ENCODE measurements at places on chromosomes 12 and 14. TPM values are rescaled to one million over a fixed set of nuclear protein-coding genes. Genes with fewer than 3 reads are reported as not detected.

GRCh38 chr14:70188322-70188658, 461 bp downstream of the SLC8A3 start:
- peaks cover 8% of the 10 kb centered on the region for H3K27me3 ChIP-seq
- peak overlapping the region; percentile 62 for H3K4me3 ChIP-seq
- peaks cover 31% of the 10 kb centered on the region for H3K4me1 ChIP-seq
- H3K36me3 ChIP-seq, result no peaks in the 10 kb centered on the region
- DNase-seq, result no peak

DNA sequence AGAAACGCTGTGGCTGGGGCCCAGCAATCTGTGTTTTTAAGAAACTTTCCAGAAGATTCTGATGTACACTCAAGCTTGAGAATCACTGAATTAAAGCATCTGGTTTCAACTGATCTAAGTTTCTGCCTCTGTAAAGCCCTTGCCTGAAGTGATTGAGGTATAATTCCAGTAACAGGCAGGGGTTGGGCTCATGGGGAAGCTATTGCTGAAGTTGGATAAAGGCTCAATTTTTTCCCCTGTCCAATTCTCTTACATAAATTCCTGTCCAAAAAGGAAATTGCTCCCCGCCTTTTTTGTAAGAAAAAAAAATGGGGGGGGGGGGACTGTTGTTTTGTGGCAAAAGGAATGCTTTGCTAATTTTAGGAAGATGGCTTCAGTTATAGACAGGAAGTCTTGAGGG, 337.4 kb downstream of the NUAK1 start:
- no peaks in the 10 kb centered on the region for H3K4me1 ChIP-seq
- no peaks in the 10 kb centered on the region for H3K27me3 ChIP-seq
- no peak overlapping the region for H3K4me3 ChIP-seq
- no peaks in the 10 kb centered on the region for H3K36me3 ChIP-seq
- DNase-seq, result no peak

DNA sequence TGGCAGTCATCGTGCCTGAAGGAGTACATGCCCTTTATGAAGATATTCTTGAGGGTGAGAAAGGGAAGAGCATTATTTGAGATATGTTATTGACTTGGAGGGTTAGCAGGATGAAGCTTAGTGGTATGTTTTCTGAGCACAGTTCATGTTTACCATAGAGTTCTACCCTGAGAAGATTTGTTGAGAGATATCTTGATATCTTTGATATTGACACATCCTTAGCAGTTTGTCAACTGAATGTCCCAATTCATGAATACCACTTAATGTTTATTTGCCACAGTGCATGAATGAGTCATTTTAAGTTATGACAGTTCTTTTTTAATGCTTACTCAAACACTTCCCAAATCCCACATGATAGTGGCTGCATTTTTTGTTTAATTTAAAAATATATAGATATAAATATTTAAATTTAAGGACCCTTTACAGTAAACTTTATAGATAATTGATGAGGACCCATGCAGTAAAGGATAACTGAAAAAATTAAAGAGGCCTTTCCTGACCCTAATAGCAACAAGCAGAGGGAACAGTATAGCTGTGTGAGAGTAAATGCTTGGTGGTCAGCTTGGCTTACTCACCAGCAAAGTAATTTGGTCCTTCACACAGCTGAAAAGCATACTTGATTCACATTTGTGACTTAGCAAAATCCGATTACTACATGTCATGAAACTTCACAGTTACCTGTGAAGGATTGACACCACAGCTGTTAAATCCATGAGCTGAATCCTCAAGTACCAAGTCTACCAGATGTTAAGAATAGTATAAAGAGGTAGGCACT, 25.8 kb downstream of the SLC39A9 start:
- H3K27me3 ChIP-seq, result no peaks in the 10 kb centered on the region
- peaks cover 69% of the 10 kb centered on the region for H3K36me3 ChIP-seq
- H3K27ac ChIP-seq, result no peak overlapping the region
- no peak for DNase-seq
- H3K4me3 ChIP-seq, result no peak overlapping the region
- no peaks in the 10 kb centered on the region for H3K4me1 ChIP-seq

DNA sequence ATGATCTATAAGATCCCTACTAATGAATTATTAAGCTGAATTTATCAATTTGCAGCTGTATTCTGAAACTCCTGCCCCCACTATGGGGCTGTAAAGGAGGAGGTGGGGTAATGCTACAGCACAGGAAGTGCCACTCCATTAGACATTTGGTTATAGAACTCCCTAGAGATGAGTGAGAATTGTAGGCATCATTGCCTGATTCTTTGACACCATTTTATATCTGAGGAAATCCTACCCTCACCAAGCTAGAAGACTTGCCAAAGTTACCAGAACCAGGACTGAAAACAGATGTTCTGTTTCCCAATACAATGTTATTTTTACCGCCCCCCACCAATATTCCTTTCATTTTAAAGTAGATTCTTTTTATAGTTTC, 182.4 kb downstream of the EGLN3 start:
- DNase-seq, result no peak
- H3K4me3 ChIP-seq, result no peak overlapping the region
- no peaks in the 10 kb centered on the region for H3K36me3 ChIP-seq

DNA sequence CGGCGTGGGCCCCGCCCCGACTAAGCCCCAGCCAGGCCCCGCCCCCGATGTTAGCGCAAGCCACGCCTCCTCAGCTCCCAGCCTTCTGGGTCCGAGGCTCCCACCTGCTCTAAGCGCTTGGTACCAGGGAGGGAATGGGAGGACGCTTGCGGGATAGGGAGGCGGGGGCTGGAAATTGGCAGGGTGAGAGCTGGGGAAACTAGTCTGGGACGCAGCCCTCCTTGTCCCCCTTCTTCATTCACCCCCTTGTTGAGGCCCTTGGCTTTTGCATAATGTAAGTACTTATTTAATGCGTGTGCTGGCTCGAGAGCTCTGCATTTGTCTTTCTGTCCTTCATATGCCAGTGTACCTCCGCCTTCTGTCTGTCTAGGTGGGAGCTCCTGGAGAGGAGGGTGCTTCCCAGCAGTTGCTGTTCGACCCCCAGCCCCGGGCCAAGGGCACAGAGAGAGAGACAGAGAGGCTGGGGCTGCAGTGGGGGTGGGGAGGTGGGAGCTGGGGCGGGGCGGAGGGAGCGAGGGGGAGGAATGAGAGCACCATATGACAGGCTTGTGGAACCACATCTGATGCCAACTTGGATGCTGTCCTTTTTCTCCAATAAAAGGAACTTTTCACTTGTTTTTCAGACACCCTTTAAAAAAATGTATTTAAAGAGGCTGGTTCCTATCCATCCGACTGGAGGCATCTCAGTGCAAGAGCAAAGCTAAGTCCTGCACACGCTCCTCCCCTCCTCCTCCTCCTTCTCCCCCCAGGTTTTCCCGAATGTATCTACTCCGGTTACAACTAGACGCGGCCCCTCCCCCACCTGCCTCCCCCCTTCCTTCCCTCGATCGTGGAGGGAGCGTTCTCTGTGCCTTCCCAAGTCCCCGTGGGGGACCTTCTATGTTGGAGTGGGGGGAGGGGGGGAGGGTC, 25.6 kb upstream of the MAP1LC3B2 start:
- peak overlapping the region; percentile 74 for H3K27ac ChIP-seq
- DNase-seq, result no peak
- H3K36me3 ChIP-seq, result no peaks in the 10 kb centered on the region

- no peaks in the 10 kb centered on the region for H3K27me3 ChIP-seq
- no peak overlapping the region for H3K4me3 ChIP-seq
- H3K36me3 ChIP-seq, result no peaks in the 10 kb centered on the region
- DNase-seq, result no peak
- no peaks in the 10 kb centered on the region for H3K4me1 ChIP-seq
- no peak overlapping the region for H3K27ac ChIP-seq
These were observed 138.9 kb downstream of the GPR65 start for GRCh38 chr14:88143810-88144209.

DNA sequence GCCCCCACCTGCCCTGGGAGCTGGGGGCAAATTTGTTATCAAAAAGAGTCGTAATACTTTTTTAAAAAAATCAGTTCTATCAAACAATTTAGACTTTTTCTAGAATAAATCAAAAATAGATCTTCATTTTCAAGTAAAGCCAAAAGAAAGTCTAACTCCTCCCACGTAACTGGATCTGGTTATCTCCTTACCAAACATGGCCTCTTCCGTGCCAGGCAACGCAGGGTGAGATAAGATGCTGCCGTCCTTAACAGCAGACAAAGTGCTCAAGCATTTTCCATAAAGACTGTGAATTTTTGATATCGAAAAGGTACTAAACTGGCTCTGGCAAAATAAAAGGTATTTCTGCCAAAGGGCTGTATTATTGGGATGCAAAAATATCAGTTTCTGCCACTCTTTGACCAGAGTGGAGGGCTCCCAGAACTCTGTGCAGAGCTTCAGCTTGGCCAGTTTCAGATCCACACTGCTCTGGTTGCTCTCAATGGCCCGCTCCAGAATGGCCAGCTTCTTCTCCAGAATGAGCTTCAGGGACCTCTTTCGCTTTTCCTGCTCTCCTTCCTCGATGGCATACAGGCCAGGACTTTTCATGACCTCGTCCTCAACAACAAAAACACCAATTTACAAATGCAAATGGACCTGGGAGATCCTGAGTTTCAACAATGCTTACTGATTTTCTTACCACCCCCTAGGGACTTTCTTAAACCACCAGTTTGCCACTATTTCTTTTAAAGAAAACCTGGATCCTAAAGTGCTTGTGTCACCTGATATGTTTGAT, 29.0 kb downstream of the NRDE2 start:
- H3K36me3 ChIP-seq, result peaks cover 19% of the 10 kb centered on the region
- DNase-seq, result no peak
- H3K27me3 ChIP-seq, result no peaks in the 10 kb centered on the region
- H3K27ac ChIP-seq, result peak overlapping the region; percentile 54
- H3K4me3 ChIP-seq, result no peak overlapping the region
- H3K4me1 ChIP-seq, result no peaks in the 10 kb centered on the region

GRCh38 chr12:8513256-8513655, at the start of gene CLEC4D:
Gene CLEC4D, plus strand, starts transcription at chr12:8513503. Its CDS starts 230 bp downstream, at chr12:8513733.
- no peak within 1 kb of the TSS for H3K27ac ChIP-seq
- no peaks in the 10 kb centered on the region for H3K4me1 ChIP-seq
- no peak for DNase-seq
- no peaks in the 10 kb centered on the region for H3K36me3 ChIP-seq

- no peak for DNase-seq
- H3K36me3 ChIP-seq, result peaks cover 24% of the 10 kb centered on the region
- no peaks in the 10 kb centered on the region for H3K27me3 ChIP-seq
- peaks cover 5% of the 10 kb centered on the region for H3K4me1 ChIP-seq
These were observed 72.2 kb downstream of the CLIP1 start for GRCh38 chr12:122350141-122350848.

The RNF212B gene
- not detected for total RNA-seq

The LTBP2 gene
- total RNA-seq, result 41.6 TPM

The SLC39A9 gene
- 40.2 TPM for total RNA-seq

The PTPRB gene
- 22.9 TPM for total RNA-seq

The PTCSC3 gene
- total RNA-seq, result not detected

The ISCA2 gene
- 4.6 TPM for total RNA-seq

The TCL1A gene
- not detected for total RNA-seq

The ADAM21 gene
- not detected for total RNA-seq

Measured in esophagus squamous epithelium (tissue), 5 donors.